ENCODE measurements at places on chromosomes 3 and 15.
A peak's percentile ranks its signal among the peaks of the same experiment; 100 is the strongest.

GRCh38 chr15:66646308-66646707, 55.7 kb upstream of the SMAD6 start:
- no peak for DNase-seq

GRCh38 chr15:36005542-36005941, 459.6 kb upstream of the DPH6 start:
- DNase-seq = no peak

- DNase-seq = no peak
Observed at GRCh38 chr3:141992512-141992911, 116.1 kb downstream of the ATP1B3 start.

GRCh38 chr15:73805504-73806089, 52.4 kb upstream of the INSYN1 start:
- DNase-seq = no peak

DNA sequence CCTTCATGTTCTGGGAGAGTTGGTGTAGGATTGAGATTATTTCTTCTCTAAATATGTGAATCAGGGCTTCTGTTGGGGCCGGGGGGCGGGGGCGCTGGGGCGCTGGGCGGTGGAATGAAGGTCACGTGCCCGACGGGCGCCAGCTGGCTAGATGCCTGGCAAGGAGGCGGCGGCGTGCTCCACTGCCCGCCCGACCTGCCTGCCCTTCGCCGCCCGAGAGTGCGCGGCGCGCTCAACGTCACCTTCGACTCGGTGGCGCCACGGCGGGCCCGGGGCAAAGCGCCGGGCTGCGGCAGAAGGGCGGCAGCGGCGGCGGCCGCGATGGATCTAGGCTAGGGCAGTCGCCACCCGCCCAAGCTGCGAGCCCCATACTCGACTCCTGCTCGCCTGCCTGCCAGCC, 47.0 kb upstream of the LHFPL4 start:
- DNase-seq = peak; percentile 19

DNA sequence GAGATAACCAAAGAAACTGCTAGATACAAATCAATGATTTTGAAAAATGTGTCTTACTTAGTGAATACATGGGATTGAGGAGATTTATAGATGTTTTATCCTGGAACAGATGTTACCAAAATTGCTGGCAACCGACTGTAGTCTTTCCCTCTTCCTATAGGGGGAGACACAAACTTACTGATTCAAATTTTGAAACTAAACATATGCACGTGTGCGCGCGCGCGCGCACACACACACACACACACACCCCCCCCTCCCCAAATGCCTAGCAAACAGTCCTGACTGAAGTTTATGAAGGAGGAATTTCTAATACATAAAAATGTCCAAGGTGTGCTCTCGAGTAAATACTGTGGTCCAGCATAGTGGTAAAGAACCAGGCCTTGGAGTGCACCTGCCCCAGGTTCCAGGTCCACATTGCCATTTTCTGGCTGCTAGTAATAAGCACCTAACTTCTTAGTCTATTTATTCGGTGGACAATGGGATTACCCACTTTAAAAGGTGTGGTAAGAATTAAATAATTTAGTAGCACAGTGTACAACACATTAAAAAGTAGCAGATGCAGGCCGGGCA, 18.5 kb upstream of the C3orf62 start:
- peak; percentile 12 for DNase-seq

All from activated CD4-positive, alpha-beta T cell treated with anti-CD3 and anti-CD28 coated beads, Interleukin-2, amount 50 U/mL, for 48 hours (primary cell).